NCI-H774 (cell line): ENCODE measurements at places on chromosomes 5 and 9.
A peak's percentile ranks its signal among the peaks of the same experiment; 100 is the strongest.

DNA sequence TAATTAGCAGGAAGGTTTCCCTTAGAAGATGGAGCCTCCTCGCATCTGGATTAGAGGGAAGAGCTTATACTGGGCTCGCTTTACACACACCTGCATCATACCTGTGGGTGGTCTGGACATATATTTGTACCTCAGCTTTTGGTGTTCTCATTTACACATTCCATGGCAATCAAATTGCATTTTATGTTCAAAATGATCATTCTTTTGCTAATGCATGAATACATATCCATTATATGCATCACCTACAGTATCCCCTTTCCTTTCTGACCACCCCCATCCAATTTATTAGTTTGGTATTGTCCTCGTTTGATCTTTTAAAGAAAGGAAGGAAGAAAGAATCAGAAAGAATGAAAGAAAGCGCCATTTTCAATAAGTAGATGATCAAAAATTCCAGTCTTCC lies 251.5 kb downstream of the SLF1 start:
- DNase-seq = no peak

- DNase-seq = peak; percentile 7
Measured at GRCh38 chr5:4275232-4275631, 679.6 kb downstream of the IRX1 start.

DNA sequence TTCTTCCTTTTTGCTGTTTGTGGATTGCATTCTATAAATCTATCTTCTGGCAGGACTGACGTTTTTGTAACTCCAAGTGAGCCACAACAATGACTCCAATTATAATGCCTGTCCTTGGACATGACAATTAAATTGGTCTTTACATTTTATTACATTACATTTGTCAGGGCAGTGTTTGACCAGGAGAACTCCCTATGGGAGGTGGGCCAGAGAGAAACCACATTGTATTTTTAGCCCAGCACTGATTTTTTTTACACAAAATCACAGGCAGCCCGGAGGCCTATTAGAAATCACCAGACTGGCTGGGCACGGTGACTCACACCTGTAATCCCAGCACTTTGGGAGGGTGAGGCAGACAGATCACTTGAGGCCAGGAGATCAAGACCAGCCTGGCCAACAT lies 99.1 kb upstream of the SMC5 start:
- no peak for DNase-seq

DNA sequence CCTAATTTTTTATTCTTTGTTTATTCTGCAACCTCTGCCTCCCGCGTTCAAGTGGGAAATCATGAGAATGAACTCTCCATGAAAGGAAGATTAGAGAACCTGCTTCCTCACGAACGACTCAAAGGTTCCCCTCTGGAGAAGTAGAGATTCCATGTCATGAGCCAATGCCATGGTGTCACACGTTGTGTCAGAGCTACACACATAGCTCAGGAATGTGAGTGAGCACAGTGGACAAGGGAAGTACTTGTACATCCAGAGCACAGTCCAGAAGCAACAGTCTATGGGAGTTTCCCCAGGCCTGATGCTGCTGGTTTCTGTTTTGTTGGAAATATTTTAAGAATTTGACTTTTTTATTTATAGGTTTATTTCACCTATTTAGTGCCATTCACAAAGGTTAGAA lies 26.8 kb upstream of the PPP2CA start:
- DNase-seq = no peak

GRCh38 chr5:50965654-50966375 lies 299.4 kb downstream of the PARP8 start:
- DNase-seq = no peak

DNA sequence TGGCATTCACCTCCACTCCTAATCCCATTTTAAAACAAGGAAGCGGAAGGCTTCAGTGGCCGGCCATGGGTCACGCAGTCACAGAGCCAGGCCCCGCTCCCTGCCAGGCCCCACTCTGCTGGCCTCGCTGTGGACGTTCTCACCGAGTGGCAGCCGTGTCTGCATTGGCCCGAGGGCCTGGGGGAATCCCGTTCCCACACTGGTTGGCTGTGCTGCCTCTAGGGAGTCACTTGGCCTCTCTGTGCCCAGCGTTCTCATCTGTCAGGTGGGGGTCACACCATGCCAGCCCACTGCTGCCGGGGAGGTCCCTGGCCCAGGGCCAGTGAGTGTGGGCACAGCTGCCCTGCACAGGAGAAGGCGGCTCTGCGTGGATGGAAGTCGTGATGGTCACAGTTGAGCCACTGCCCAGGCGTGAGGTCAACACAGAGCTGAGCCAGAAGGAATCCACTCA lies 13.4 kb upstream of the SLC9A3 start:
- no peak for DNase-seq
